ENCODE measurements at places on chromosomes 12 and 14.

DNA sequence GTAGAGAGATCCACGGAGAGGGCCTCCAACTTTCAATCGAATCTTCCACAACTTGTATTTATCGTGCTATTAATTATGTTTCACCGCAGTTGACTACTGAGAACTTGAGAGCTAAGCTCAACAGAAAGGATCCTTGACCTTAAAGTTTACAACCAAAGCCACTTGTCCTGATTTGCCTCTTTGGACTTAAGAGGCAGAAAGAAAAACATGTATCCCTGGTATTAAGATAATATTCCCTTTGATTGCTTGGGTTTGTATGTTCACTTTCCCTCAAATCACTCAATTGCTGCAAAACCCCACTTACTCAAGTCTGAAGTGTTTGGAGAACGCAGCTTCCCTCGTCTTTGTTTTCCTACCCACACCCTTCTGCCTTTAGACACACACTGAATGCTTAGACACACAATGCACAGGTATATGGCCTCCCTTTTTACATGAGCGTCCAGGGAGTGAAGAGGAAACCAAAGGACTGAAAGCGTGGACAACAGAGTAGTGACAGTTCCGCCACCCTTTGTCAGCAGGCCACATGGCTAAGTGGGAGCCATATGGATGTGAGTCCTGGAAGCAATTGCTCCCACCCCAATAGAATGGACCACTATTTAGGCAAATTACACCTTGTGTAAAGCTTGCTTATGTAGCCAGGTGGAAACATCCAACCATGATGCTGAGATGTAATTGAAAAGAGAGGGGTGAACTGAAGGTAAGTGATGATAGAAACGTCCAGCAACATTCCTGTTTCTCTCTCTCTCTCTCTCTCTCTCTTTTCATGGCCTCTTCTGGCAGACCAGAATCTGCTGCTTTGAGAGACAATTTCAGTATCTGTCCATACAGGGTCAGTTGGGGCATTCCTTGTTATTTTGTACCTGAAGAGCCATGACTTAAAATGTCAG lies 1.4 kb upstream of the PKP2 start:
- no peak for DNase-seq

GRCh38 chr14:101584055-101584859 lies 23.0 kb downstream of the DIO3 start:
- no peak for DNase-seq

DNA sequence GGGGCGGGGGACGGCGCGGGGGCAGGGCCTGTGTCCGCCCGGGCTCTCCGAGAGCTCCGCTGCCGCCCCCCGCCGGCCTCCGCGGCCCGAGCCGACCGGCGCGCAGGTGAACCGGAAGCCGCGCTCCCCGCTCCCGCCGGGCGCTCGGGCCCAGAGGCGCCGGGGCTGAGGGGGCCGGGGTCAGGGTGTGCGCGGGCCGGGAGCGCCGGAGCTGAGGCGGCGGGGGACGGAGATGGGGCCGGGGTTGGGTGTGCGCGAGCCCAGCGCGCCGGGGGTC lies 431 bp downstream of the HIP1R start:
- no peak for DNase-seq

DNA sequence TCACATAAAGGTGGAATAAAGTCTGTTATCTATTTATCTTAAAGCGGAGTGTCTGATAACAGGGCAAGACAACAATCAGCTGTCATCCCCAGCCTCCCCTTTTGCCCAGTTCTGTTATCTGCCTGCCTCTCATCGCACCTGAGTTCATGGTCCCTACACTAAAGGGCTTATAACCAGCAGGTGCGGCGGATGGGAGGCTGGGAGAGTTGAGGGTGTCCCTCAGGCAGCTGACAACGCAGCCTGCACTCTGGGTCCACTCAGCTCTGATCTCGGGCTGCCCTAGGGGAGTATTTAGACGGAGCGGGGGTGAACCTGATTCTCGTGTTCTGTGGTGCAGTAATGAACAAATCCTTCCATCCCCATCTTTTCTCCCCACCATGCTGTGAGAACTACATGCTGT lies 34.0 kb upstream of the JDP2 start:
- DNase-seq: no peak

GRCh38 chr14:80726211-80726610 lies 215.3 kb downstream of the CEP128 start:
- DNase-seq: no peak
